Mesenchymal stem cell (in vitro differentiated cells and primary cell): ENCODE measurements at places on chromosomes 2 and 18.
A peak's percentile ranks its signal among the peaks of the same experiment; 100 is the strongest.

DNA sequence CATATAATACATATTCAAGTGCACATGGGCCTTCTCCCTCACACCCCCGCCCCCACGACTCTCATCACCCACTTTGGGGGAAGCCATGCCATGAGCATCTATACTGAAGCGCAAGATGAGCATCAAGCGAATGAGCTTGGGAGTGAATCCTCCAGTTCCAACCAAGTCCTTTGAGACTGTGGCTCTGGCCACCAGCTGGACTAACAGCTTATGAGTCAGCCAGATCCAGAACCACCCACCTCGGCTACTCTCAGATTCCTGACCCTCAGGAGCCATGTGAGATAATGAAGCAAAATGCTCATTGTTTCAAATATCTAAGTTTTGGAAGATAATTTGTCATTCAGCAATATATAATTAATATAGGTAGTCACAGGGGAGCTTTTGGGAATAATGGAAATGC, 22.2 kb upstream of the IL1RL1 start:
- no peak for DNase-seq

DNA sequence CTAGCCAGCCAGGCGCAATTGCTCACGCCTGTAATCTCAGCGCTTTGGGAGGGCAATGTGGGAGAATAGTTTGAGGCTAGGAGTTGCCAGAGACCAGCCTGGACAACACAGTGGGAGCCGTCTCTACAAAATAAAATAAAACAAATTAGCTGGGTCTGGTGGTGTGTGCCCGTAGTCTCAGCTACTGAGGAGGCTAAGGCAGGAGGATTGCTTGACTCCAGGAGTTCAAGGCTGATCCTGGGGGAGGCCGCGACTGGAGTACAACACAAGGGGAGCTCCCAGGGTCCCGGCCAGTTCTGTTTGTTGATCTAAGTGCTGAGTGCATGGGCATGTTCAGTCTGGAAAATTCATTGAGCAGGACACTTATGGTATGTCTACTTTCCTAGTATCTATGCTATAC, 2.6 kb downstream of the ST3GAL5 start:
- DNase-seq = peak; percentile 41

- peak; percentile 47 for DNase-seq
Measured at GRCh38 chr2:56681659-56682396, 498.0 kb downstream of the CCDC85A start.

GRCh38 chr2:113906647-113907046, 16.8 kb downstream of the ACTR3 start:
- DNase-seq = no peak

DNA sequence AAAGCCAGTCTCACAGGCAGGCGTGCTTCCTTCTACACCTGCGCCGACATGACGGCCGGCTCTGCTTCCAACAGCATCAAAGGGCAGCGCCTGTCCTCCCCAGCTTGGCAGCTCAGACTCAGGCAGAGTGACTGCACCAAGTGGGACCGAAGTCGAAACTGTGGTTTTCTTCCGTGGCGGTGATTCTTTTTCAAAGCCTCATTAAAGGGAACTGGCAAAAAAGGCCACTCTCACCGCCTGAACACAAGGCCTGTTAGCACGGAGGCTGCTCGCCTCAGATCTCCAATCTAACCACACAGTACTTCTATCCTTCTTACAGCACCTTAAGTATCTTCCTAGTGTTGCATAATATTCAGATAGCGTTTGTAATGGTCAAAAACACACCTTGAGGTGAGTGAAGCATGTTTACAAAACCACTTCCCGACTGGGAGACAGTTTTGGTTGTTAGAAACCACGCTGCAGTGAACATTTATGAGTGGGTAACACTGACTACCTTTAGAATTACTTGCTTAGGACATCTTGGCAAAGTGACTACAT, 236.4 kb downstream of the HDAC4 start:
- DNase-seq = no peak

GRCh38 chr2:218998414-218999002, 5.3 kb upstream of the CRYBA2 start:
- DNase-seq = no peak

GRCh38 chr2:171386627-171387026, 47.2 kb downstream of the METTL8 start:
- no peak for DNase-seq

GRCh38 chr18:46320297-46320696, 216.1 kb downstream of the HAUS1 start:
- DNase-seq = no peak

GRCh38 chr2:241312082-241312481, 3.4 kb downstream of the HDLBP start:
- peak; percentile 59 for DNase-seq

DNA sequence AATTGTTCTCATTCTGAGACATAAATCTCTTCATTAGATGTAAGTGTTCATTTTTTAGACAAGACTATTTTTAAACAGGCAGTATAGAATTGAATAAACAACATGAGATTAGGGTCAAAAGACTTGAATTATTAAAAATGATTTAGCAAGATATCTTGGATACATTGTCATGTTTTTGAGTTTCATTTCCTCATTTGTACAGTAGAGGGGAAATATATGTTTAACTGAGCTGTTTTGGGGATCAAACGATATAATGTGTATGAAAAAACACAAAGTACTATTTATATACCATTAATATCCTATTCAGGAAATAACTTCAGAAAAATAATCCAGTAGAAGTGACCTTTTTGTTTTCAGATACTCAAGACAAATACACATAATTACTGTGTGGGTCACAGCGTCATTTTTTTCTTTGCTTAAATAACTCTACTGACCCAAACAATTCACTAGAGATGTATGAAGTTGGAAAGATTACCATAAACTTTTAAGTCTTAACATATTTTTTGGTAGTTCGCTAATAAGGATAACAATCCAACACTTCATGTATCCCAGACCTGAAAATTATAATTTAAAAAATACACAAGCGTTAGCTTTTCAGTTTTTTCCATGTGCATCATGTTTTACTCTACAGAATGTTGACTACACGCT, 896 bp upstream of the ASXL3 start:
- DNase-seq = no peak

DNA sequence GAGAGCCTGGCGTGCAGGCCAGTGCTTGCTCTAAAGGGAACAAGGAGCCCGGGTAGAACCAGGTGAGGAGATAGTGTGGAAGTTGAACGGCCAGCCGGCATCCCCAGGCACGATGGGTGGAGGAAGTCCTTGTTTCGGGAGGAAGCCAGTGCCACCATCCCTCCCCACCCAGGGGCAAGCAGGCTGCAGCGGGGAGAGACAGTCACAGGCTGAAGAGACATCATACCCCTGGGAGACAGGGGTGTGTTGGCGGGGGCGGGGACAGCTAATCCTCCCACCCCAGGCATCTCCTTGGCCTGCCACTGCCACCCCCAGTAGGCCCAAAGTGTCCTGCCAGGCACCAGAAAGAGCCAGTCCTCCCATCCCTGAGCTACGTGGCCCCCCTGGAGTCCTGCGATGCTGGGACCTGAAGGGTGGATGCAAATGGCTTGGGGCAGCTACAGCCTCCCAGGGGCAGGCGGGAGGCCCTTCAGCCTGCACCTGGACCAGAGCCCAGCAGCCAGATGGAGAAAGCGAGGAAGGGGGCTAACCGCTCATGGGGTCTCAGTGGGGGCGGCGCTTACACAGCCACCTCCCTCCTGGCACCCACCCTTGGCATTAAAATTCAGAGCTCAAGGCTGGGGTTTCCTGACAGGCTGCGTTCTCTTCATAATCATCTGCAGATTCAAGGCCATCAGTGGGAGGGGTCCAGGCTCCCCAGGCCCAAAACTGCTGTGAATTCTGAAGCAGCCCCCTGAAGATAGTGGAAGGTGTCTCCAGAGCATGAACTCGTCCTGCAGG, 14.8 kb upstream of the GPR55 start:
- no peak for DNase-seq

- DNase-seq = no peak
Measured at GRCh38 chr2:154343282-154343681, 355.2 kb upstream of the KCNJ3 start.

GRCh38 chr2:28355521-28356094, 37.0 kb upstream of the FOSL2 start:
- DNase-seq = peak; percentile 41

DNA sequence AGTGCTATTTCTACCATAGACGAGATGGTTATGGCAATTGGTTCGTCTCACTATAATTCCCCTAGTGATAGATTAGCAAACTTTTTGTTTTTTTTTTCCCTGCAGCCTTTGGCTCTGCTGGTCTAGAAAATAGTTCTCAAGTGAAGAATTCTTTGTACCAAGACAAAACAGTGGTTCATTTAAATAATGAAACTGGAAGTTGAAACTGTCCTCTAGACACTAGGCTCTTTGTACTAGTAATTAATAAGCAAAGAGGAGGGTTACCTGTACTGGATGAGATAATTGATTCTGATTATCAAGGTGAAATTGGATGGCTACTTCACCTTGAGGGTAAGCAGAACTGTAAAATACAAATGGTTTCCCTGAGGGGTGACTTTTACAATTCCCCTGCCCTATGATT, 156.9 kb upstream of the DCC start:
- no peak for DNase-seq

DNA sequence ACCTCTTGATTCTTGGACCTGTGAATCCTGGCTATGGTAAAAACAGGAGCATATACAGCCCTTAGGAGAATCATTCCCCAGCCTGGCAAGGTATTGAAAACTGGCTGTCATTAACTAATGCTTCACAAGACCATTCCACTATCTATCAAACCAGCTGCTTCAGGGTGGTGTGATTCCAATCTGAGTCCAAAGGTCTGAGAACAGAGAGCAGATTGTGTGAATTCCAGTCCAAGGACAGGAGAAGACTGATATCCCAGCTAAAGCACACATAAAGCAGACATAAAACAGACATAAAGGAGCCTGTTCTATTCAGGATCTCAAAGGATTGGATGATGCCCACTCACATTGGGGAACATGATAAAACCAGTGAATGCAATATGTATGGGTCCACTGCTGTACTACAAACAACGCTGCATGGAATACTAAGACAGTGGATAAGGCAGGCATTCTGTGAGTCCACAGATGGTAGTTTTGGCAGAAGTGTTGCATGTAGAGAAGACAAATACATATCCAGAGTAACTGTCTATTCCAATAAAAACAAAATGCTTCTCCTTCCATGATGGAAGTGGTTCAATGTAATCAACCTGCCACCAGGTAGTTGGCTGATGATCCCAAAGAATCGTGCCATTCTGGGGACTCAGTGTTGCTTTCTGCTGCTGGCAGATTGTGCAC, 363.9 kb downstream of the KCNJ3 start:
- DNase-seq = no peak

- peak; percentile 37 for DNase-seq
Measured at GRCh38 chr18:7084080-7085065, 33.2 kb downstream of the LAMA1 start.
